ENCODE measurements at places on chromosomes 5 and 9. TPM values are rescaled to one million over a fixed set of nuclear protein-coding genes. Genes with fewer than 3 reads are reported as not detected.

DMRT3 gene
- total RNA-seq = 0.55 TPM

ARHGEF28 gene
- 37.7 TPM for total RNA-seq

MTREX gene
- 68.3 TPM for total RNA-seq

GLDC gene
- total RNA-seq = 0.42 TPM

CAPSL gene
- total RNA-seq = not detected

NIPAL4 gene
- 89.5 TPM for total RNA-seq

GPR151 gene
- not detected for total RNA-seq

SH3PXD2B gene
- total RNA-seq = 43.5 TPM

IFNE gene
- total RNA-seq = not detected

SLC34A1 gene
- total RNA-seq = not detected

ATG10 gene
- 8.7 TPM for total RNA-seq

SAXO1 gene
- not detected for total RNA-seq

SPINK6 gene
- not detected for total RNA-seq

CAVIN4 gene
- total RNA-seq = 0.34 TPM

LEAP2 gene
- total RNA-seq = 1.8 TPM

SCGB3A2 gene
- total RNA-seq = not detected

CMYA5 gene
- 8.5 TPM for total RNA-seq

SPATA9 gene
- total RNA-seq = not detected

ENHO gene
- 7.6 TPM for total RNA-seq

IGFBPL1 gene
- total RNA-seq = not detected

ZNF366 gene
- 0.51 TPM for total RNA-seq

TMC1 gene
- 0.46 TPM for total RNA-seq

IGIP gene
- total RNA-seq = 7.5 TPM

DCANP1 gene
- not detected for total RNA-seq

PCDHA12 gene
- total RNA-seq = 0.25 TPM

SPACA9 gene
- 14.3 TPM for total RNA-seq

DNA sequence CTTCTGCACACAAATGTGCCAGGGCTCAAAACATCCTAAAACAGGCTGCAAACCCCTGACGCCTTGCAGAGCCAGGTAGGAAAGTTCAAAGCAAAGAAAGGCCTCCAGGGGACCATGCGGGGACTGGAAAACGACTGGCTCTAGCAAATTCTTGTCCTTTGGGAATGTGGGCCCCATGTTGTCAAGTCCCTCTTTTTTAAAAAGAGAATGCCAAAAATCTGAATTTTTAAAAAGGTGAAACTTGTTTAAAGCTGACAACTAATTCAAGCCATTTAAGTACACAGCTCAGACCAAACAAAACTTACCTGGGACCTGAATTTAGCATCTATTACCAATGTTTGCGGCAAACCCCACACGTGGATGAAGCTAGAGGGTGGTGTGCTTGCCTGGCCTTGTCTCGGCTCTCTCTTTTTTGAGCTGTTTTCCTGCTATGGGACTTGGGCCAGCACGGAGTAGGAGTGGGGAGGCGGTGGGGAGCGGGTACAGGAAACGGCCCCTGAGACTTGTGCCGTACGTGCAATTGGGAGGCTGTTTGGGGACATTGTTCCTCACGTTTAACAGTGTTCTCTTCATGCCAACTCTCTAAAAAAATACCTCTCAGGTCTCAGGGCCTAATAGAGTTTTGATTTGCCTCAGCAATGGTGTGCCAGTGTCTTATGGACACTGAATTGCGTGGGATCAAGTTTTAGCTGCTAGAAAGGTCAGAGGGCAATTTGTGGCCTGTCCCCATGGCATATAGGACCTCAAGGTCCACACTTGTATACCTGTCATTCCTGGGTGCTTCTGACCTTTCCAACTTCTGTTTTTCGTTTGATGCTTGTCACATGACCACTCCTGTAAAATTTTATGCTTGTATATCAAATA lies 15.1 kb upstream of the PHF19 start:
- no peak for DNase-seq

DNA sequence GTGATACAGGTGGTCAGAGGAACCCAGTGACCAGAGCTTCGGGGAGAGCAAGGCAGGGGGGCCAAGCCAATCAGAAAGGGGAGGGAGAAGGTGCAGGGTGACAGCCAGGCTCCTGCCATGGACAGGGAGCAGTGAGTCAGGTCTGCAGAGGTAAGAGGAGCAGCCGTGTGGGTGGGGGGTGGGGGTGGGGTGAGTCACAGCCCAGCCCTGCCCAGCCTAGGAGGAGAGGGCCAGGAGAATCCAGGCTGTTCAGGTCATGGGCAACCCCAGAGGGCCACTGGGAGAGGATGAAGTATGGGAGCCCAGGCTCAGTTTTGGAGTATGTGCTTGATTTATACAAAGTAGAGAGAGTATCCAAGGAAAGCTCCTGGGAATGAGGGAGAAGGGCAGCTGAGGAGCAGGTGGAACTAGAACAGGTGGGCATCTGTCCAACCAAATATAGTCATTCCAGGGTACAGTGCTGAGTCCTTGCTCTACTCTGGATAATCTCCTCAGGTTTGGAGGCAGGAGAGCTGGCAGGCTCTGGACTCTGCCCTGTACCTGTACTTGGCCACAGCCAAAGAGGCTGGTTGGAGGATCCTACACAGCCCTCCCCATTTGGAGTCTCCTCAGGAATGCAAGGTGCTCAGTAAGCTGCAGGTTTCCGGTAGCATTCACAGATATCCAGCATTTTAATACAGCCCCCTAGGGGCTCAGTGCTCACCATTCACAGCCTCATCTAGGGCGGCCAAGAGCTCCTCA lies 1.6 kb downstream of the HBEGF start:
- DNase-seq = no peak

GRCh38 chr5:9545136-9545991 lies 511 bp downstream of the SEMA5A start:
- DNase-seq = peak; percentile 27

DNA sequence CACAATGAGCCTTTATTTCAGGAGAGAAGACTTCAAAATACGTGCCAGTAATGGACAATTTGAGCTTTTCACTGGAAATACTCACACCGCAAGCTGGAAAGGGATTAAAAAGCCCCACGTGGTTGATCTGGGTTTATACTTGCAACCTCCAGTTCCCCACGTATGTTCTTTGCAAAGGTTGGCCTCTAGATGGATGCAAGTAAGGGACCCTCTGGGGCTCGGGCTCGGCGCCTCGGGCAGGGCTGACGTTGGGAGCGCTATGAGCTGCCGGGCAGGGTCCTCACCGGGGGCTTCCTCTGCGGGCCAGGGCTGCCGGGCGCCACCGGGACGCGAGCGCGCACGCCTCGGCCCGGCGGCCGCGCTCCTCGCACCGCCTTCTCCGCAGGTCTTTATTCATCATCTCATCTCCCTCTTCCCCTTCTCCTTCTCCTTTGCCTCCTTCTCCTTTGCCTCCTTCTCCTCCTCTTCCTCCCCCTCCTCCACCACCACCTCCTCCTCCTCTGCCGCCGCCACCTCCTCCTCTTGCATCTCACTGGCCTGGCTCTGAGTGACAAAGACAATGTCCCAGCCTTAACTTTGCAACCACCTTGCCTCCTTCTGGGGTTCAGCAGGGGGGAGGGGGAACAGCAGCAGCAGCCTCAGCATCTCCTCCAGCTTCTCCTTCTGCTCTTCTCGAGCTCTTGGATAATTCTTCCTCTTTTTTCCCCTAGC lies 701 bp upstream of the ZNF462 start:
- no peak for DNase-seq

GRCh38 chr9:110220809-110221208 lies 12.8 kb upstream of the C9orf152 start:
- DNase-seq = no peak

- no peak for DNase-seq
Measured at GRCh38 chr9:135239769-135240141, 152.3 kb downstream of the OLFM1 start.

- DNase-seq = no peak
Measured at GRCh38 chr5:135750506-135750905, 84.0 kb upstream of the SLC25A48 start.

DNA sequence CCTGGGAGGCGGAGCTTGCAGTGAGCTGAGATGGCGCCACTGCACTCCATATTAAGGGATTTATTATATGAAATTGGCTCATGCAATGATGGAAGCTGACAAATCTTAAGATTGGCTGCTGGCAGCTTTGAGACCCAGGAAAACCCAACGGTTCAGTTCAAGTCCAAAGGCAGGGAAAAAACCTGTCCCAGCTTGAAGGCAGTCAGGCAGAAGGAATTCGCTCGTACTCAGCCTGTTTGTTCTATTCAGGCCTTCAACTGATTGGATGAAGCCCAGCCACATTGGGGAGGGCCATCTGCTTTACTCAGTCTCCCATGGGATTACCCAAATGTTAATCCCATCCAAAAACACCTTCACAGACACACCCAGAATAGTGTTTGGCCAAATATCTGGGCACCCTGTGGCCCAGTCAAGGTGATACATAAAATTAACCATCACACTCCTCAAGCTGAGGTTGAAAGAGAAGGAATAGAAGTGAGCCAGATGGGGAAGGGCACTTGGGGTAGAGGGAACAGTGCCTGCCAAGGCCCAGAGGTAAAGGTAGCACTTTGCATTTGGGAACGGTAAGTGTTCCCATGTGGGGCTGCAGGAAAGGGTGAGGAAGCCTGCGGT lies 8.5 kb upstream of the ORM1 start:
- peak; percentile 39 for DNase-seq

DNA sequence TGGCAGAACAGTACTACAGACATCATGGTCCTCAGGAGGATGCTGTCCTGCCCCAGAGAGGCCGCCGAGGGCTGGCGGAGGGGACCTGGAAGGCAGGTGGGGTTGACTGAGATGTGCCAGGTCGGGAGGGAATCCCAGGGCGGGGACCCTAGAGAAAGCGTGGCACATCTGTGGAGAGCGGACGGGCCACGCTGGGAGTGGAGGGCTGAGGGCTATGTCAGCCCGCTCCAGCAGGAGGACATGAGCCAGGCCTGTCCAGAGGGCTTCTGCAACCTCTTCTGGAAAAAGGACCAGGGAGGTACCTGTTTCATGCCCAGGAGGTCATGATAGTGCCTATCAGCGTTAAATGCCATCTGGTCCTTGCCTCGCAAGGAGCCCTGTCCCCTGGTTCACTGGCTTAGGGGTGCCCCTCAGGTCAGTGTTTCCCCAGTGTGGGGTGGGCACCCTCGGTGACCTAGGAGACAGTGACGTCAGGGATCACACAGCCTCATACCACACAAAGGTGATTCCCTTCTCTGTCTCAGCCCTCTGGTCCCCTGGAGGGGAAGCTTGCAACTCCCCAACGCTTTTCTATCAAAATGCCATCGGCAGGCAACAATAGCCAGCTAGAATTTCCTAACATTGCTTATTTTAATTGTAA lies 103.6 kb upstream of the IER5L start:
- no peak for DNase-seq

- DNase-seq = no peak
Measured at GRCh38 chr5:133322743-133323142, 270.9 kb downstream of the HSPA4 start.

- DNase-seq = no peak
Measured at GRCh38 chr9:106752581-106752980, 110.4 kb upstream of the ZNF462 start.

GRCh38 chr9:126470241-126470993 lies 143.3 kb upstream of the LMX1B start:
- no peak for DNase-seq

DNA sequence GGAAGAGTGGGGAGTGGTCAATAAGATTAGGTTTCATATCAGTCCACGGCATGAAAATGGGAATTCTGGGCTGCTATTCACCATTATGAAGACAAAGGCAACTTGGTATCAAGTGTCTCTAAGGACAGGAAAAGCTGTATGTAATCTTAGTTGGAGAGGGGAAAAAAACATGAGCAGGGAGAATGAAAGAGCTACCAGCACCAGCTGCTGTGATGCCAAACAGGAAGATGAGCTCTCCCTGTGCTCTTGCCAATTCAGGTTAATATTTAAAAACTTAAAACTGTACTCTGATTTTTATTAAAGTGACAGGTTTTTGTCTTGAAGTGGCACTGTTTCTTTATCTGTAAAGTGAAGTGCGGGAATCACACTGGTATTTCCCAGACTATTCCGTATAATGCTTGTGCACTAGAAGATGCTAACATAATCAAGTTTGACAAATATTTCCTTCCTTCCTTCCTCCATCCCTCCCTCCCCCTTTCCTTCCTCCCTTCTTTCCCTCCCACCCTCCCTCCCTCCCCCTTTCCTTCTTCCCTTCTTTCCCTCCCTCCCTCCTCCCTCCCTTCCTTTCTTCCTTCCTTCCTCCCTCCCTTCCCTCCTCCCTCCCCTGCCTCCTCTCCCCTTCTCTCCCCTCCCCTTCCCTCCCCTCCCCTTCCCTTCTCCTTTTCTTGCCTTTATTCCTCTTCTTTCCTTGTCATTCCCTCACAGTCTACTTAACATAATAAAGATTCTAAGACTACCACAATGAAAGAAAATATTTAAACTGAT lies 1383.0 kb upstream of the C9orf72 start:
- DNase-seq = no peak

GRCh38 chr9:131818089-131818488 lies 78.2 kb upstream of the RAPGEF1 start:
- no peak for DNase-seq

DNA sequence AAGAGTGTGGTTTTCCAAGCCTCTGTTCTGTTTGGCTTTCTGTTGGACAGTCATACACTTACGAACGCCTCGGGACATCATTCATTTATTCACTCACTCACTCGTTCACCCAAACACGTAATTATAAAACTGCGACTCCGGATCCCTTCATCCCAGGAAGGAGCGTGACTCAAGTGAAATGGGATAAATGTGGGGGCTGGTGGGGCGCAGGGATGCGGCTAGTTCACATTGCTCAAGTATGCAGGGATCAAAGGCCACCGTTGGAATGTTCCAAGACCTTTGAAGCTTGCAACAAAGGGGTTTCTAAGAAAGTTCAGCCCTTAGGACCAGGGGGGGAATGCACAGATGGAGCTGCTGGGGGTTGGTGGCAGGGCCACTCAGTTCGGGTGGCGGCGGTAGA lies 64.2 kb downstream of the CFAP77 start:
- DNase-seq = no peak

GRCh38 chr5:86971034-86971571 lies 296.6 kb upstream of the RASA1 start:
- no peak for DNase-seq

- no peak for DNase-seq
Measured at GRCh38 chr9:133770076-133770777, 32.1 kb upstream of the SARDH start.

- DNase-seq = no peak
Measured at GRCh38 chr9:111588846-111589245, 10.6 kb downstream of the PTGR1 start.

GRCh38 chr9:91995000-91995655 lies 45.1 kb upstream of the ROR2 start:
- DNase-seq = no peak

DNA sequence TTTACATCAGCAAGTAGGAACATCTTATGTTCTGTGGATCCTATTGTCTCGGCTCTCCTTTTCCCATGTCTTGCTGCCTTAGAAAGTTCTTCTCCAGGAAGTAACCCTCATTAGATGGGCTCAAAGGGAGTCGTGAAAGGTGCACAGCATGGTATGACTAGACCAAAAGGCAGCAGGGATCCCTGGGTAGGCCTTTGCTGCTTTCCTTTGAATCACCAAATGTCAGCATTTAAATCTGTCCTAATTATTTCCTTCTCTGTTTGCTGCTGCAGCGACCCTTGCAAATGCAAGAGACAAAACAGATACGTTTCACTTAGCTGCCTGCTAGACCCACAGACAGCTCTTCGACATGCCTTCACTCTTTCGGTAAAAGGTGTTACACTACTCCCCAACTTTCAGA lies 218.4 kb downstream of the ACTL7B start:
- DNase-seq = no peak

Data from lower leg skin (tissue), 4 donors.